NCI-H774 (cell line): ENCODE measurements at places on chromosomes 3 and 15.

- no peak for DNase-seq
Observed at GRCh38 chr15:95520922-95521321, 809.6 kb upstream of the NR2F2 start.

GRCh38 chr15:36331531-36332275, 247.7 kb upstream of the CDIN1 start:
- no peak for DNase-seq

- no peak for DNase-seq
Observed at GRCh38 chr15:80929225-80929624, 60.4 kb downstream of the MESD start.

GRCh38 chr15:31574766-31575165, 248.1 kb downstream of the KLF13 start:
- DNase-seq = no peak

DNA sequence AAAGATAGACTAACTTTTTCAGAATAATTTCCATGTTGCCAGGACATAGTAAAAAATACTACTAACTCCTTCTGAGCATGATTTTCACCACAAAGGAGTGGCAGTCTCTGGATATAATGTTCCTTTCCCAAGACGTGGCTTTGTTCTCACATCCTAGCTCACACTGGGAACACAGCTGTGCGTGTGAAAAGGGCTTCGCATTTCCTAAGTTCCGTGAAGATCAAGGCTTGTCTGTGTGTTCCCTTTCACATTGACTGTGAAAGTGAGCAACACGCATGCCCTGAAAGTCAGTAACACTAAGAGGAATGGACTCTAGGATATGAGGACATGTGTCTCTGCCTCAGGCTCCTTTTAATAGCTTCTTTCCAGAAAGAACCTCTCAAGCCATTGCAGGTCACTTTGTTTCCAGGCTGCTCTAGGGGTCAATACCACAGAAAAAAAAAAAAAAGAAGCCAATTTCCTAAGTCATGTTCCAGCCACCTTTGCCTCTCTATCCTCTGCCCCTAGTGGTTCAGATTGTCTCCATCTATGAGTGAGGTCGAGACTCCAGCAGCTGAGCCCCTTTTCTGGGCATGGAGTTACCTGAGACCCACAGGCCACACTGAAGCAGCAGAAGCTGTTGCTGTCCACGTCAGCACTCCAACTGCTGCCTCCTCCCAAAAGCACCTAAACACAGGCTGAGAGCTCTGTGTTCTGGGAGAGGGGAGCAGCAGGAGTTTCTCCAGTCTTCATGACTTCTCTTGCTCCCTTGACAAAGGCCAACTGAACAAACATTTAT, 355.9 kb downstream of the RSL24D1 start:
- DNase-seq = no peak

DNA sequence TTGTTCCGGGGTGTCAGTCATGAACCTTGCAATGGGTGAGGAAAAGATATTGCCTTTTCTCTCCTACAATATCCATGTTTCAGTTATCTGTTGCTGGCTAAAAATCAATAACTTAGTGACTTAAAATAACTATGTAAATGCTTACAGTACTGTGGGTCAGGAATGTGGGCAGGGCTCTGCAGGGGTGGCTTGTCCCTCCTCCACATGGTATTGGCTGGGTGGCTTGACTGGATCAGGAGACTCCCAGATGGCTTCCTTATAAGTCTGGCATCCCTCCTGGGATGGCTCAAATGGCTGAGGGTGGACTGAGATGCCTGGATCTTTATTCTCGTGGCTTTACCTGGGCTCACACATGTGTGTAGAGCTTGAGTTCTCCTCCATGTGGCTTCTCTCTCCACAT, 47.5 kb downstream of the GTPBP8 start:
- no peak for DNase-seq

- no peak for DNase-seq
Observed at GRCh38 chr3:38221005-38221404, 44.6 kb upstream of the SLC22A13 start.

GRCh38 chr3:132317229-132317948, at the start of gene ACP3:
TSS of gene ACP3 (plus strand) at chr3:132317407. CDS start at chr3:132317457, 50 bp downstream.
- DNase-seq = no peak
